ENCODE measurements at places on chromosomes 5 and 9.

DNA sequence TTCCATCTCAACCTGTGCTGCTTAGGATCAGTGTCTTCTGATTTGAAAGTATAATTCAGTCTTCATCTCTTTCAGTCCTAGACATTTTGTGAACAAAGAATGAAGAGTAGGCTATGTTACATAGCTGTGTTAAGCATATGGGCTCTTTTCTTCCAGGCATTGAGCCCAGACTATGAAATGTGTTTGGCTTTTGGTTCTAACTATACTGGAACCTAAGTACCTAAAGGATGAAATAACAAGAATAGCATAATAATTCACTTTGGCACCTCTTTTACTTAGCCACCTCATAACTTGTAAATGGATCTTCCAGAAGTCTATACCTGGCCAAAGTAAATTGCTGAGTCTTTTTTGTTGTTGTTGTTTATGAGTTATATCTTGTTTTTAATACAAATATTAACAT, 71.4 kb downstream of the SLF1 start:
- DNase-seq, result no peak

GRCh38 chr9:40907657-40908624, 220.5 kb downstream of the FOXD4L6 start:
- no peak for DNase-seq

GRCh38 chr5:160961038-160961437, 109.0 kb upstream of the ATP10B start:
- no peak for DNase-seq

DNA sequence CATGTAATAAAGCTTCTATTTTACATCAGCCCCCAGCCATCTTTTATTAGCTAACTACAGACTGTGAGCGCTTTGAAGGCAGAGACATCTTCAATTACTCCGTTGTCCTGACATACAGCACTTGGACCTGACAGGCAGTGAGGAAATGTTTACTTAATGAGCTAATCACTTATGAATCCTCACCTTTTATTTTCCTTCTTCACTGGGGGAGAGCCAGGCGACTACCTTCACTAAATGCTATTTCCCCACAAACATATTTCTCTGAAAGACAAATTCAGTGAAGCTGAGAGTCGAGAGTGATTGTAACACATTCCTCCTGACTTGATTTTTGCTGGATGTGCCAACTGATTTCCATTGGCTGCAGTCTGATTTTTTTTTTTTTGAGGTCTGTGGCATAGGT, 192.1 kb upstream of the CLINT1 start:
- DNase-seq, result no peak

GRCh38 chr5:177478711-177479646, 5.5 kb upstream of the DBN1 start:
- no peak for DNase-seq

DNA sequence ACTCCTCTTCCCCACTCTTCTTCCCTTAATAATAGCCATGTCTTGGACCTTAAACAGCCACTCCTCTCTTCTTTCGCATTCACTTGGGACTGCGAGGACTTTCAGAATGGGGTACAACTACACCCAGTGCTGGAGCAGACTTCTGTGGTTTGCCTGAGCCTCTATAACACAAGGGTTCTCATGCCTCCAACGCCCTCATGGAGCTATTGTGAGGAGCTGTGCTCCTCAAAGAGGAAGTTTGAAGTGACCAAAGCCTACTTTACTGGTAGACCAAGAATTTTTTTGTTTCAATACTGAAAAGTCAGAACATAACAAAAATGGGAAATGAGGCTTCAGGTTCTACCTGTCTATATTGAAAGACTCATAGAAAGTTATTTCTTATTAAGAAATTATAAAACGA, 316.4 kb downstream of the PIK3R1 start:
- no peak for DNase-seq

GRCh38 chr9:17003576-17004240, 131.1 kb upstream of the CNTLN start:
- no peak for DNase-seq

DNA sequence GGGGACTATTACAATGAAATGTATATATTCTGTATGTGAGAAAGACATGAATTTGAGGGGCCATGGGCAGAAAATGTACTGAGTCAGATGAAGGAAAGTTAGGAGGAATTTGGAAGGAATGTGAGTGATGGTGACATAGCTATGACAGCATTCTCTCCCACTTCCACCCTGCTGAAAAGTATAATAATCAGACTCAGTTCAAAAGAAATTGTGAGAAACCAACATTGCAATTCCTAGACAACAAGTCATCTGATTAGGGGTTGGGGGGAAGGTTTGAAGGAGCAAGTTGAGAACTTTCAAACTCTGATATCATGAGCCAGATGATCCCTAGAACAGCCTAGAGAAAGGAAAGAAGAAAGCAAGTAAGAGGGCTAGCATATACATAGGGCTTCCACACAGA, 370.6 kb downstream of the DMRTA1 start:
- DNase-seq, result no peak

DNA sequence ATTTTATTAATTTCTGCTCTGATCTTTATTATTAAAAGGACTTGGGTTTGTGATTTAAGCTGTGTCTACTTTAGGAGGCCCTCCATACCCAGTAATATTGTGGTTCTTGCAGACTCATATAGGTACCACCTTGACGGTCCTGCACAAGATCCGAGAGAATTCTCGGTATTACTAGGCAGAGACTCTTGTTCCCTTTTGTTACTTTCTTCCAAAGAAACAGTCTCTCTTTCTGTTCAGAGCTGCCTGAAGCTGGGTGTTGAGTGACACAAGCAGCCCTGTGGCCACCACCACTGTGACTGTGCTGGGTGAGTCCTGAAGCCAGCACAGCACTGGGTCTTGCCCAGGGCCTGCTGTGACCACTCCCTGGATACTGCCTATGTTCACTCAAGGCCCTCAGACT, 666.6 kb downstream of the SEMA5A start:
- DNase-seq, result no peak

GRCh38 chr5:2213121-2213730, 330.5 kb upstream of the IRX4 start:
- no peak for DNase-seq

GRCh38 chr9:137892424-137893191, 15.0 kb downstream of the CACNA1B start:
- no peak for DNase-seq

DNA sequence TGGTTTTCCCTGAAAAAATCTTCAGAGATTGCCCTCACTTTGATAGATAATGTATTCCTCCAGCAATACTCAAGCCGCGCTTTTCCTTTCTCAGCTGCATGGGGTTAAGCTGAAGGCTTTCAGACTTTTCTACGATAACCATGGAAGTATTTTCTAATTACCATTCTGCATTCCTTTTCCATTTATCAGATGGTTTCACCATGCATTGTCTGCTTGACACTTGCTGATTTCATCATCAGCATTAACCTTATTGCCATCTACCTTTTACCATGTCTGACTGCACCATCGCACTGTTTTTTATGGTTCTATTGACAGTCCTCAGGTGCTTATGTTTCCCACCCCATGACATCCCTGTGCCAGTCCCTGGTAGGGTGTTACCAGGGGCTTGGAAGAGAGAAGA, 91.6 kb downstream of the DMAC1 start:
- no peak for DNase-seq

DNA sequence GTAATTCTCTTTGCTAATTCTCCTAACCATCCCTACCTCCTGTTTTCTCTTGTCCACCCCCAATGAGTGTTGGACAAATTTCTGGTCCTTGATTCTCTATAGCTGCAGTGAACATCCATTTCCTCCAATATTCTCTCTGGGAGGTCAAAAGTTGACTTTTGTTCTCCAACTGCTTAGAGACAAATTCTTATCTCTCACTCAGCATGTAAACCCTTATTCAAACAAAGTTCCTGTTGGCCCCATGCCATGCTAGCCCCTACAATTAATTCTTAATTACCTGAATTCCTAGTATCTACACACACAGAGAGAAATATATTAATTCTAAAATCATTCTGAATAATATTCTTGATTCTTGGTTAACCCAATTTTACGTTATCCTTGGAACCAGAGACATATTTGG, 472.9 kb upstream of the ACTBL2 start:
- DNase-seq, result no peak

DNA sequence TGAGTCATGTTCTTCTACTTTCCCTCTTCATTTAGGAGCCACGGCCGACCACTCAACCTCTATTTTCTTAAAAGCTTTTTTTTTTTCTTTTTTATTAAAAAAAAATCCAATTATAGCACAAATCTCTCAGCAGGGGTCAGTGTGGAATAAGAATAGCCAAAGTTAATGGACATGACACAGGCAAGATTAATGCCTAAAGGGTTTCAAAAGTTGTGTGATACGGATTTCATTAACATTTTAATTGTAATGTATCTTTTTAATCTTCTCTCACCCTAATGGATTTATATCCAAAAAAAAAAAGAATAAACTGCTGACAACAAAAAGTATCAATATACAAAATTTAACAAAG, 5.4 kb downstream of the NACC2 start:
- DNase-seq, result no peak

DNA sequence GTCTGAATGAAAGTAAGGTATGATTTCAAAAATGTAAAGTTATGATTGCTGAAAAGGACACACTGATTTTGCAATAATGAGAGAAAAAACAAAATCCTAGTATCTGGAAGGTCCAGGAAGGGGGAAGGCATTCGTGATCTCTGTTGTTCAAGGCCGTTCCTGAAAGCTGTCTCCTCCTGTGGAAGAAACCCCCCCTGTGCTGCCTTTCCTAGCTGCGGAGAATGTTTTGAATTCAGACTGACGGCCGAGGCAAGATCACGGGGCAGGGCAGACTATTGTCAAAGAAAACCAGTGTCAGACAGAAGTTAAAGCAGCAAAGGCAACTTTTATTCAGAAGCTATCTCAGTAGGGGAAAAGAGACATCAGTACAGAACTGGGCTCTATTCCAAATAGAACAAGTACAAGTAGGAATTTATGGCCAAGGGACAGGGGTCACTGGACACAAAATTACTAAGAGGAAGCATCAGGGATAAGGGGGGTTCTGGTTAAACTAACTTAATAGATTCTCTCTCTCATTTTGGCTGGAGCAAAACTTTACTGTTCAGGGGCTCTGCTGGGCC, 61.9 kb upstream of the IGFBPL1 start:
- no peak for DNase-seq

DNA sequence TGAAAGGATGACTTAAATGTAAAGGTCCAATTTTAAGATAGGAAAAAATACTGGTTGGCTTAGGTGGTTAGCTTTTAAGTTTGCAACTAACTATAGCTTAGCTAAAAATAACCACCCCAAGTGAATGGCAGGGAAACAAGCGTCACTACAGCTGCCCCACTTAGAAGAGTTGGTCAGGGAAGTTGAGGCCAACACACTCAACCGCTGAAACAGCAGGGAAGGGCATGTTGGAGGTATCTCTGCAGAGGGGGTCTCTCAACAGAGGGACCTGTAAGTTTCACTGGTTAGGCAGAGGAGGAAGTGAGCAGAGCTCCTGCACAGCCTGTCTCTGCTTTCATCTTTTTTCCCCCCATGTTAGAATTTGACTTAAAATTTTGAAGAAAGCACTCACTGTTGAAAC, 75.3 kb downstream of the LHFPL2 start:
- no peak for DNase-seq

GRCh38 chr5:178376921-178377582, 144.4 kb upstream of the PHYKPL start:
- DNase-seq, result no peak

GRCh38 chr9:98654247-98654646, 54.5 kb downstream of the GABBR2 start:
- no peak for DNase-seq

- no peak for DNase-seq
These were observed 184.9 kb upstream of the SLC12A2 start for GRCh38 chr5:127898551-127899213.

- no peak for DNase-seq
These were observed 35.3 kb downstream of the MPDZ start for GRCh38 chr9:13244181-13244580.

- no peak for DNase-seq
These were observed at the start of gene FYB1 for GRCh38 chr5:39219437-39219836. FYB1 (minus strand) TSS chr5:39219563; CDS start chr5:39202960, 16,603 bp downstream.

GRCh38 chr9:117253261-117253660, 161.6 kb downstream of the ASTN2 start:
- DNase-seq, result no peak

DNA sequence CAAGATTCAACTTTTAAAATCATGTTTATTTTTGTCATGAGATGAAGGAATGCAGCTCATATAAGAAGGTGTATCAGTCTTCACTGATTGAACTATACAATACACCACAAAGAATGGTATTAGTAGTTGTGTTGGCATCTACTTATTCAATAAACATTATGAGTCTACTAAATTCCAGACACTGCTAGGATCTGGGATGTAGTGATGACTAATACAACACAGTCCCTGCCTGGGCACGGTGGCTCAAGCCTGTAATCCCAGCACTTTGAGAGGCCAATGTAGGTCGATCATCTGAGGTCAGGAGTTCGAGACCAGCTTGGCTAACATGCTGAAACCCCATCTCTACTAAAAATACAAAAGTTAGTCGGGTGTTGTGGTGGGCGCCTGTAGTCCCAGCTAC, 171.4 kb upstream of the NFIB start:
- no peak for DNase-seq

GRCh38 chr9:128802482-128802881, 15.4 kb downstream of the TBC1D13 start:
- no peak for DNase-seq

GRCh38 chr5:75681125-75681830, 36.0 kb downstream of the POC5 start:
- DNase-seq, result no peak

DNA sequence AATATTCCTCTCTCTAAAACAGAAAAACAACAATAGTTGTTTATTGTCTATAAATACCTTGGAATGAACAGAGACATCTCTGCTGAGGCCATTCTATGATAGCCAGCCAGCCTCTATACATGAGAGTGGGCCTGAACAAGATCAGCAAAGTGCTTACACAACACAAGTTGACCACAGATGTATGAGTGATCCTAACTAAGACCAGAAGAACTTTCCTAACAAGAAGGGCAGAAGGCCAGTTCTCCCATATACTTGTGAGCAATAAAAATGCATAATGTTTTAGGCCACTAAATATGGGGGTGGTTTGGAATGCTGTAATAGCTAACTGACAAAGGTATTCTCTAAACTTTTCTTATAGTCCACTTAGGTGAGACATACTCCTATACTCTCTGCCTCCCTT, 345.7 kb downstream of the SPATA31D1 start:
- DNase-seq, result no peak

Data from GM18507 (cell line).